Stimulated activated CD4-positive, alpha-beta T cell treated with anti-CD3 and anti-CD28 coated beads, Interleukin-1b, Interleukin-23, amount 100 ng/mL, for 1 hour (primary cell): ENCODE measurements at places on chromosomes 5 and 9.

GRCh38 chr9:107782789-107783188 lies 293.2 kb upstream of the KLF4 start:
- no peak for DNase-seq

GRCh38 chr5:152094060-152094459 lies 169.4 kb upstream of the GLRA1 start:
- DNase-seq: no peak

DNA sequence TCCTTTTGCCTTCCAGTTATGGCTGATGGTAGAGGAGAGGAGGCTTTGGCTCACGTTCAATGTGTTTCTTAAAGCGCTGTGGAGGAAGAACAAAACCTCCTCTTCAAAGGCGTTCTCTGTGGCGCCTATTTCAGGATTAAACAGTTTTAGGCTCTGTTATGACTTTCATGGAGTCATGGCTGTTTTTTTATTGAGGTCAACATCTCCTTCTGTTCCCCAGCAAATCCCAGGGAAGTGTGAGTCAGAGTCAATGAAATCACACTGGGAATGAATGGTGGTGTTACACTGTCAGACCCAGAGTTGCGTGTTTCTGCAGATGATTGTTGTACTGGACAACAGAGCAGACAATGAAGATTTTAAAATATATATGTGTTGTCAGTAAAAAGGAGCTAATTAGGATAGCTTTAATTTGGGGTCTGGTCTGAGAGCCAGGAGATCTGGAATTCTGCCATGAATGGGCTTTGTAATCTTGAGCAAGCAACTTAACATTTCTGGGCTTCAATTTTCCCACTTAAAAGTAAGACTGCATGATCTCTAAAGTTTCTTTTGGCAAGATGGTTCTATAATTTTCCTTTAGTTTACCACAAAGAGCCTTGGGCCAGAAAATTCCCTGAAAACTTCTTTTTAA lies 240.7 kb downstream of the CSNK1G3 start:
- DNase-seq: no peak

DNA sequence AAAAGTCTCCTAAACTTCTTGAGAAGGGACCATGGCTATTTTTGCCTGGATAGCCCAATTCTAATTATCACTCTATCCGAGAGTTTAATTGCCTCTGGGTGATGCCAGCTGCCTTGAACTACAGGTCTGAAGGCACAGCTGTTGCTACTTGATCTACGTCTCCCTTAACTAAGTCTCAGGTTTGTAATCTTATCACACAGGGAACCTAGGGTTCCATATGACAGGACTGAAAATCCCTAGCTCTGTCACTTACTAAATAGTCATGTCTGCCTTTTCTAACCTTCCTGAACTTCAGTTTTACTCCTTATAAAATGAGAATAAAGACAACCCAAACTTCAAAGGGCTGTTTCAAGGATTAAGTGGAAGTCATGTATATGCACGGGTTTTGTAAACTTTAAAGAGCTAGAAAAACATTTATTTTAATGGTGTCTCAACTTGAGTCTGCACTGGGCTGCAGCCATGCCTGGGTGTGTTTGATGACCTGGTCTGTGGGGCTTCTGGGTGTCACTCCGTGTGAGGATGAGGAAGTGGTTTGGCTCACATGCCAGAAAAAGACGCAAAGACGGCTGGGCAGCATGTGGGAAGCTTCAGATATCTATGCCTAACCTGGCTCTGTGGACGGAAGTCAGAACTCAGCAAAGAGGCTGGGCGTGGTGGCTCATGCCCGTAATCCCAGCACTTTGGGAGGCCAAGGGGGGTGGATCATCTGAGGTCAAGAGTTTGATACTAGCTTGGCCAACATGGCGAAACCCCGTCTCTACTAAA lies 129.3 kb upstream of the SLC44A1 start:
- no peak for DNase-seq

DNA sequence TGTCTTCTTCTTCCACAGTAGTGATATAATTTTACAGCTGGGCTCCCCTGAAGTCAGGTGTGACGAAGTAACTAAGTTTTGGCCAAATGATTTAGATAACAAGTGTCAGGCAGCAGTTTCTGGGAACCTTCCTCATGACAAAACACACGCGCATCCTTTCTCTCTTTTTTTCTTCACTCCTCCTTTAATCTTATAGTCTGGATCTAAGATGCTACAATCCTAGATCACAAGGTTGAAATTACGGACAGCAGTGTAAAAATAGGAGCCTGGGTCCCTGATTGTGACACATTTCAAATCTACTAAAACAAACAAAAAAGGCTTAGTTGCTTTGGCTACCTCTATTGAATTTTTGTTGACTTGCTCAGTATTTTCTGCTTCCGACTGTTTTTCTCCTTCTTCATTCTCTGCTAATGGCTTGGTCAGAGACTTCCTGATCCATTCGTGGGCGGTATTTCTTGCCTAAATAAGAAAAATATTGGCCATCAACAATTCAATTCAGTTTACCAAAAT lies 36.1 kb downstream of the FAM114A2 start:
- no peak for DNase-seq

GRCh38 chr5:176365351-176366231 lies at the start of gene ARL10:
Gene ARL10, plus strand, starts transcription at chr5:176365487. Its CDS starts 77 bp downstream, at chr5:176365564.
- DNase-seq: no peak

DNA sequence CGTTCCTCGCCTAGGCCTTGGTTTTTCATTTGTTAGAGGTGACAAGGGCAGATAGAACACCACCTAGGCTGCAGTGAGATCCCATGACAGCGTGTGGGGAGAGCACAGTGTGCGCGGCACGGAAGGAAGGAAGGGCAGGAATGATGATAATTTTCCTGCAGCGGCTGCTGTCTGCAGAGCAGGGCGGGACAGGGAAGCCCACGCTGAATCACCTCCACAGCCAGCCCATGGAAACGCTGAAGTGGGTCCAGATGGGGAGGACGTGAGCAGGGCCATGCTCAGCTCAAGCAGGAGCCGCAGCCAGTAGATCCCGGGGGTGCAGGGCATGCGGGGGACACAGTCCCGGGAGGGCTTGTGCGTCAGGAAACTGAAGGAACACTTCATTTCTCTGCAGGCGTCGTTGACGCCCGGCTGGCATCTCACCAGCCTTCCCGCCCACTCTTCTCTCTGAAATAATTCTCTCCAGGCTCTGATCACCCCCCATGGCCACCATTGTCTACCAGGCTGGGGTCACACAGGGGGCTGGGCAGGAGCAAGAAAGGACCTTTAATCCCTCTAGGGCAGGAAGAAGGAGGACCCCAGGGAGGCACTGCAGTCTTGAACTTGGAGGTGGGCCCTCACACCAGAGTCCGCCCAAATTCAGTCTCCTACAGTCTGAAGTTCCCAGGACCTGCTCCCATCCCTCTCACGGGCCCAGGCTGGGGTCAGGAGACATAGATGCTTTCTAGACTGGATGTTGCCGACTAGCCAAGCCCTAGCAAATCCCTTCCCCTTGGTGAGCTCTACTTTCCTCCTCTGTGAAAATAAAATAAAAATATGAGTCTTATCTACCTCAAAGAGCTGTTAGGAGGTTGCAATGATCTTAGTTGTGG lies 20.9 kb upstream of the SYNPO start:
- DNase-seq: no peak

- DNase-seq: no peak
Measured at GRCh38 chr5:174376726-174377373, 331.3 kb downstream of the NSG2 start.

DNA sequence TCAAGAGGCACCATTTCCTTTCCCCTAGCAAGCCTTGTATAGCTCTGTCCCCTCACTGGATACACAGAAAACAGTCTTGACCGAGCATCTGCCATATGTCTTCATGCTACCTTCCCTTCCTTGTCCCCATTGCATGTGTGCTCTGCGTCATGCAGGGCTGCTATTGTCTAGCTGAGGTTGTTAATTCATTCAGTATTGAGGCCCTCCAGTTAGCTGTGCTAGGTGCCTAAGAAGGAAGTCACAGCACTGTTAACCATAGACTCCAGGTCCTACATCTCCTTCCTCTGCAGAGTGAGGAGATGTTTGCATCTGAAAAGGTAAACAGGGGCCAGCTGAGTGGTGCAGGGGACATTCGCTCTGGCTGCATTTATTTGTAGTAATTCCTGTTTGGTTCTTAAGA lies 48.2 kb downstream of the SLC1A3 start:
- no peak for DNase-seq

GRCh38 chr9:124030969-124031451 lies 19.4 kb downstream of the LHX2 start:
- DNase-seq: no peak

DNA sequence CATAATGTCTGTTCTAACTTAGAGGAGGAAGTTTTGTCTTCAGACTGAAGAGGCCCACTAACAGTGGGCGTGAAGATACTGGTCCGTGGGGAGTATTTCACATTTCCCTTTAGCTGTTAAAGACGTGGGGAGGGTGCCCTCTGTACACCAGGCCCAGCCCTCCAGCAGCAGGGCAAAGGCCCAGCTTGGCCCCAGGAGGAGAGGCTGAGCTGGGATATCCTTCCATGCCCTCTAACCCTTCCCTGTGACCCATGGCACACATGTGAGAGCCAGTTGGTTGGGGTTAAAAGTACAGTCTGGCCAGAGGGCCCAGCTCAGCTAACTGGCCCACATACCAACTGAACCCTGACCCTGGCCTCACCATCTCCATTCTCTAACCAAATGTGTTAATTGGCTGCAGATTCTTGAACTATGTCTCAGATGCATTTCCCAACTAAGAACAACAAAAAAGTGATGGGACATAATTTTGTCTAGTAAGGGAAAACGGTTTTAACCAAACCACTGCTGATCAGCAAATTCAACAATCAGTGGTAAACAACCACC lies 74.4 kb downstream of the LHFPL2 start:
- no peak for DNase-seq

DNA sequence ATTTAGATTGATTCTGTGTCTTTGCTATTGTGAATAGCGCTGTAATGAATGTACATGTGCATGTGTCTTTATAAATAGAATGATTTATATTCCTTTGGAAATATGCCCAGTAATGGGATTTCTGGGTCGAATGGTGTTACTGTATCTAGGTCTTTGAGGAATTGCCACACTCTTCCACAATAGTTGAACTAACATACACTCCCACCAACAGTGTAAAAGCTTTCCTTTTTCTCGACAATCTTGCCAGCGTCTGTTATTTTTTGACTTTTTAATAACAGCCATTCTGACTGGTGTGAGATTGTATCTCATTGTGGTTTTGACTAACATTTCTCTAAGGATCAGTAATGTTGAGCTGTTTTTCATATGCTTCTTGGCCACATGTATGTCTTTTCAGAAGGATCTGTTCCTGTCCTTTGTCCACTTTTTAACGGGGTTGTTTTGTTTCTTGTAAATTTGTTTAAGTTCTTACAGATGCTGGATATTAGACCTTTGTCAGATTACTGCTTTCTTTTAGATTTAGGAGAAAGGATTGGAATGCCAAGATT lies 125.0 kb upstream of the NR5A1 start:
- no peak for DNase-seq

DNA sequence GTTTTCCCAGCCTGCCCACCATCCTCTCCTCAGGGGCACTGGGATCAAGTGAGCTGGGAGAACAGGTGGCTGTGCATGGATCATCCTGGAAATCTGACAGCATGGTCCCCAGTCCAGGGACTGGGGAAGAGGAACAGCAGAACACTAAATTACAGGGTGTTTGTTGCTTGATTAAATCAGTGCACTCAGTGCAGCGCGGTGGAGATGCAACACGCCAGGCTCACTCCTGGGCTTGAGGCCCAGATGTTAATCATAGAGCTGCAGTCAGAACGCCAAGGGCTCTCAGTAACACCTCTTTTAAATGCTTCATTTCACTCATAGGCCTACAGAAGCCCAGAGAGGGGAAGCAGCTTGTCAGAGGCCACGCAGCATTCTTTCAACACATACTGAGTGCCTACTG lies 14.2 kb upstream of the LARP1 start:
- DNase-seq: no peak

GRCh38 chr5:159497221-159497620 lies 166.9 kb upstream of the IL12B start:
- no peak for DNase-seq

DNA sequence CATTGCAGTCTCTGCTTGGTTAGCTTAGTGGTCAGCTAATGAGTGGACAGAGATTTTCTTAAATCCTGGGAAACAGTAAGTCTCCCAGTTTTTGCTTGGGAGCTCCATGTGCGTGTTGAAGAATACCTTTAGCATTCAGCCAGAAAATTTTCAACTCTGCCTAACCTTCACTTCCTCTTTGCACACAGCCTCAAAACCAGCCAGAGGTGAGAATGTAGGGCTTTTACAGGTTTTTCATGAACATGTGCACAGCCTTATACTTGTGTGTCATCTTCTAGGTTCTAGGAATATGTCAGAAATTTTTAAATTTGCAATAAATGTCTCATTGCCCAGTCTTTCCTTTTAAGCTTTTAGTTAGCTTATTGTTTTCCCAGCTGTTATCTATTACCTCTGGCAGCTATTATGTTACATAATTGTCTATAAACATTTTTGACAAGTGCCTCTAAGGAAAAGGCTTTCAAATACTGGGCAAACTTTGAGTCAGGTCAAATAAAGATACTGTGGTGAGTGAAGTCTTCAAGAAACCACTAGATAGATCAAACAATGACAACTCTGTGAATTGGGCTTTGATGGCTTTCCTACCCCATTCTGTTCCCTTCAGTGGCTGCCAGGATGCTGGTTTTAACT lies 12.7 kb downstream of the ADGRV1 start:
- DNase-seq: no peak

DNA sequence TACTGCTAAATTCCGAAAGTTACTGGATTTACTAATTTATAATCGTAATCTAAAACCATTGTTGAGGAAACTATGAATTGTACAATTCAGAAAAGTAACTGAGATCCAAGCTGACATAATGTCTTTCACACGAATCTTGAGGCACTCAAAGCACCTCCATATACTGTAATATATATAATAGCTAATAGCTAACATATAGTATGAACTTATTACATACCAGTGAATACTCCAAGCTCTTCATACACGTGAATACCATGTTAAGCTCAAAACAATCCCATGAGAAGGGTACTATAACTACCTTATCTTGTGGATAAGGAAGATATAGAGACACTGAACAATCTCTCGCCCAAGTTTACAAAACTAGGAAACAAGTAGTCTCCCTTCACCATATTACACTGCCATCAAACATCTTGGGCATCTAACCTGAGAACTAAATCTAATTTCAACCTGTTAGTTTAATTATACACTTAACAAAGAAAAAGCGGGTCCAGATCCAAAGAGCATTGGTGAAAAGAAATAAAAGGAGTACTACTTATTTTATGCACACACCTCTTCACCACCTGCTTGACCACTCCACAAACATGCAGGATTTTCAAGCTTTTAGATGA lies 1.0 kb downstream of the NUDCD2 start:
- no peak for DNase-seq

- no peak for DNase-seq
Measured at GRCh38 chr5:10317825-10318682, 10.4 kb upstream of the CMBL start.

GRCh38 chr9:86948074-86948929 lies 996 bp upstream of the GAS1 start:
- DNase-seq: peak; percentile 51

DNA sequence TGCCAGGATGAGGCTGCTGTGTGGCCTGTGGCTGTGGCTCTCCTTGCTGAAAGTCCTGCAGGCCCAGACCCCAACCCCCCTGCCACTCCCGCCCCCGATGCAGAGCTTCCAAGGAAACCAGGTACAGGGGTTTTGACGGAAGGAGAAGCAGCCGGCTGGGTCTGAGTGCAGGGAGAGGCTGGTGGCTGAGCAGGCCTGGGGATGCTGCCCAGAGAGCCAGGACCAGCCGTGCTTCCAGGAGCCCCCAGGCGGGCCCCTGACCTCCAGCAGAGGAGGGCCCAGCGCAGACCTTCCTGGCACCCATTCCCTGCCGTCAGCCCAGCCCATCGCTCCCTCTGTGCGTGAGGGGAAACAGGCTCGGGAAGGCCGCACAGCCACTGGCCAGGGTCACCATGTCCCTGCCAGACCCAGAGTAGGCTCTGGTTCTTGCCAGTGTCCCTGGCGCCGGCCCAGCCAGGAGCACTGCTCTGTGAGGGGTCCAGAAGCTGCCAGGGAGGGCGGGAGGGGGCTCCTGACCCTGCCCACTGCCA lies 313 bp downstream of the LCN12 start:
- no peak for DNase-seq
